H4 (cell line): ENCODE measurements at places on chromosomes 3 and 15. TPM values are rescaled to one million over a fixed set of nuclear protein-coding genes. Genes with fewer than 3 reads are reported as not detected.

Gene UPK1B
- total RNA-seq, result not detected in 2 replicates

Gene WDR49
- not detected in 2 replicates for total RNA-seq

Gene FBXL22
- total RNA-seq, result not detected in 2 replicates

Gene PLA2G4F
- not detected in 2 replicates for total RNA-seq

Gene TP63
- 1.5 and 1.7 TPM in 2 replicates for total RNA-seq

Gene GPR176
- total RNA-seq, result 20.4 and 21.5 TPM in 2 replicates

Gene LDHAL6B
- not detected in 2 replicates for total RNA-seq

Gene GOLGB1
- total RNA-seq, result 15.0 and 20.0 TPM in 2 replicates

Gene DNASE1L3
- not detected in 2 replicates for total RNA-seq

Gene GCNT3
- total RNA-seq, result 1.2 and 4.1 TPM in 2 replicates

Gene CILP
- 0.02 and 0.10 TPM in 2 replicates for total RNA-seq

Gene ANKRD63
- total RNA-seq, result 0.37 TPM in 1 of 2 replicates, not detected in the other

Gene NR2F2
- 3.1 and 4.0 TPM in 2 replicates for total RNA-seq

Gene PDHB
- 172 and 193 TPM in 2 replicates for total RNA-seq

Gene MYZAP
- total RNA-seq, result 1.5 and 5.1 TPM in 2 replicates

Gene KBTBD13
- not detected in 2 replicates for total RNA-seq

Gene FGF7
- 3.6 and 8.2 TPM in 2 replicates for total RNA-seq

Gene CAV3
- total RNA-seq, result not detected in 2 replicates

Gene PLA2G4E
- not detected in 2 replicates for total RNA-seq

Gene PLSCR4
- total RNA-seq, result 15.0 and 19.5 TPM in 2 replicates

Gene FILIP1L
- total RNA-seq, result 30.0 and 37.8 TPM in 2 replicates
